Fibroblast of lung (primary cell): ENCODE measurements at places on chromosomes 2 and 18.
A peak's percentile ranks its signal among the peaks of the same experiment; 100 is the strongest.

- DNase-seq = no peak
- no peak overlapping the region for H3K4me3 ChIP-seq
- peaks cover 5% of the 10 kb centered on the region for H3K36me3 ChIP-seq
- H3K27ac ChIP-seq = no peak overlapping the region
These were observed 18.8 kb downstream of the FARSB start for GRCh38 chr2:222637067-222637466.

DNA sequence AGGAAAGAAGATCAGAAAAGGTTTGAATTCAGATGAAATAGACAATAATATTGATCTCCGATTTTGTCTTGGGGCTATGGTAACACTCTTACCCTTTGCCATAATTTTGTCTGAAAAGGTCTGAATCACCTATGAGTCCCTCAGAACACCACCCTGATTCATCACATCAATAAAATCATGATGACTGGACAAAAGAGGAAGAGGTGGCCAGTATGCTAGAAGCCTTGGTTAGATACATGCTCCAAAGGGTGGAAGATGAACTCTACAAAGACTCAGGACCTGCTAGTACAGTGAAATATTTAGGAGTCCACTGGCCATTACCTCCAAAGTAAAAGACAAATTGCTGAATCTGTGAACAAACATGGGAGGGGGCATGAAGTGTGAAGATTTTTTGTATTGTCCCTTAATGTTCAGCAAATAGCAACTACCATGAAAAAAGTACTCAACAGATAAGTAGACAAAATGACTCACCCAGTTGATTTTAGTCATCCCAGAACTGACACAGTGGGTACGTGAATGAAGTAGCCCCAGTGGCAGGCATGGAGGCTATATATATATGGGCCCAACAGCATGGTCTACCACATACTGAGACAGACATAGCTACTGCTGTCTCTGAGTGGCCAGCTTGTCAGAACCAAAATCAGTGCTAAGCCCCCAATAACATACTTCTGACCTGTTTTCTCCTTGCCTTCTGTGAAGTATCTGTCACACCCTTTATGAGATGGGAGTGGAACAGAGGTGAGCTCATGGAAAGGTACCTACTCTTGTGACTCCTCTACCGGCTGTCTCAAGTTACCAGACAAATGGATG lies 36.5 kb upstream of the GLS start:
- peaks cover 5% of the 10 kb centered on the region for H3K4me1 ChIP-seq
- no peaks in the 10 kb centered on the region for H3K36me3 ChIP-seq
- no peak for DNase-seq
- no peak overlapping the region for H3K27ac ChIP-seq
- no peaks in the 10 kb centered on the region for H3K27me3 ChIP-seq
- no peak overlapping the region for H3K4me3 ChIP-seq

DNA sequence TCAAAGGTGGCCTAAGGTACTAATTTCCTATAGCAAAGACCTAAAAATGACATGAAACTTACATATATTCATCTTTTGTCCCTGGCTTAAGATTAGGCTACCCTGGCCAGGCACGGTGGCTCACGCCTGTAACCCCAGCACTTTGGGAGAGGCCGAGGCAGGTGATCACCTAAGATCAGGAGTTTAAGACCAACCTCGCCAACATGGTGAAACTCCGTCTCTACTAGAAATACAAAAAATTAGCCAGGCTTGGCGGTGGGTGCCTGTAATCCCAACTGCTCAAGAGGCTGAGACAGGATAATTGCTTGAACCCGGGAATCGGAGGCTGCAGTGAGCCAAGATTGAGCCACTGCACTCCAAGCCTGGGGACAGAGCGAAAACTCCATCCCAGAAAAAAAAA lies 5.9 kb downstream of the SRSF7 start:
- H3K27me3 ChIP-seq = no peaks in the 10 kb centered on the region
- no peak overlapping the region for H3K27ac ChIP-seq
- DNase-seq = no peak

GRCh38 chr2:226403369-226403768 lies 396.3 kb downstream of the IRS1 start:
- H3K27me3 ChIP-seq = no peaks in the 10 kb centered on the region
- DNase-seq = peak; percentile 68
- H3K27ac ChIP-seq = no peak overlapping the region
- no peak overlapping the region for H3K4me3 ChIP-seq
- H3K36me3 ChIP-seq = no peaks in the 10 kb centered on the region

DNA sequence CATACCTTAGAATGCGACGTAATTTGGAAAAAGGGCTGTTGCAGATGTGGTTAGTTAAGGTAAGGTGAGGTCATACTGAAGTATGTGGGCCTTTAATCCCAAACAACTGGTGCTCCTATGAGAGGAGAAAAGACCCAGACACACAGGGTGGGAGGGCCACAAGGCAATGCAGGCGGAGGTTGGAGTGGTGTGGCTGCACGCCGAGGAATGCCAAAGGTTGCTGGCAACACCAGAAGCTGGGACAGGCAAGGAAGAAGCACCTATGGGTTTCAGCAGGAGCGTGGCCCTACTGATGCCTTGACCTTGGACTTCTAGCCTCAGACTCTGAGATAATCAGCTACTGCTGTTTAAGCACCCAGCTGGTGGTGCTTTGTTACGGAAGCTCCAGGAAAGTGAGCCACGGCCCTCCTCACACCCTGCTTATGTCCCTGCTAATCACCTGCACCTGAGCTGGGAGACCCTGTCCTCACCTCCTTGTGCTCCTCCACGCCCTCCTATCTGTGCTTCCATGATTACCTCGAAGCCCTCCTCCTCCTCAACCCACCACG lies 48.3 kb upstream of the LAMA1 start:
- H3K4me3 ChIP-seq = no peak overlapping the region
- H3K27ac ChIP-seq = no peak overlapping the region
- no peaks in the 10 kb centered on the region for H3K36me3 ChIP-seq
- no peaks in the 10 kb centered on the region for H3K27me3 ChIP-seq
- no peaks in the 10 kb centered on the region for H3K4me1 ChIP-seq

DNA sequence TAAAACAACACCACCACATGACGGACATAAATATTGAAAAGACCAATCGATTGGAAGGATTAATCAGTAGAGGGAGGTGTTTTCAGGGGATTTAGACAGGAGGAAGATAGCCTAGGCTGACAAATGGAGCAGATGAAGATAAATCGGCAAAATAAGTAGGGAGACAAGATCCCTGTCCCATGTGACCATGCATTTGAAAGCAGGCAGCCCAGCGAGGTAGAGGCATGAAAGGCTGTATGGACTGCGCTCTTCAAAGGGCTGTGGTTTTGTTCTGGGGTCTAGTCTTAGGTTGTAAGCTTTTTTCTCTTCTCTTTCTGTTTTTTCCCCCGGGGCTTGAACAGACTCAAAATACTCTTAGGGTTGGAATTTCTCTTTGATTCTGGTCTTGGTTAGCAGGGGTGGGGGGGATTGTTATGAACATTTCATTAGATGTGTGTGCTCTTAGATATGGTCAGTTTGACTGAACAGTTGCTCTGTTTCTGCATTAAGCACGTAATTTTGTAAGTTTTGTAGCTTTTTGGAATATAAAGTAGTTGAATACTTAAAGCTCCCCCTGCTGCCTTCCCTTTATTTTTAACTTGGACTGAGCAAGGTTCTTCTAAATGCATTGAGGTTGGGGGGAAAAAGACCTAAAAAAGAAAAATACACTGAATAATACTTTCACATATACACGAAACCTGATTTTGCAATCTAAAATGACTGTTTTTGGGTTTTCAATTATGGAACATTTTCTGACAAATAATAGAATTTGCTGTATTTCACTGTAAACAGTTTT lies 32.2 kb downstream of the ZNF532 start:
- H3K4me3 ChIP-seq = no peak overlapping the region
- no peak for DNase-seq
- H3K27ac ChIP-seq = no peak overlapping the region
- no peaks in the 10 kb centered on the region for H3K4me1 ChIP-seq

DNA sequence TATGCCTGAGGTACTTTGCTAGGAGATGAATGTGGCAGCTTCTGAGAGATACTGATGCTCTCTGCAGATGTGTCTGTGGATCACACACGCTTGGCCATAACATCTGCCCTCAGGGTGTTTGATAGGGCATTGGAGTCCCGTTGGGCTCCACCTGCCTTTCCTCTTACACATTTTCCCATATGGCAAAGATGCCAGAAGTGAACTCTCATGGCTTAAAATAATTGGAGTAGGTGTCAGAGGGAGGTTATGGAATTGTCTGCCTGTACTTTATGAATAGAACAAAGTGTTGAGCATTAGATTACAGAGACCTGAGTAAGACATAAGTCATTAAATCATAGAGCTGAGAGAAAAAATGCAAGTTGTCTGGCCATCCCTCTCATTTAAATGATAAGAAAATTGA lies 75.3 kb upstream of the PNPT1 start:
- H3K36me3 ChIP-seq = no peaks in the 10 kb centered on the region
- DNase-seq = no peak
- no peaks in the 10 kb centered on the region for H3K27me3 ChIP-seq
- no peak overlapping the region for H3K4me3 ChIP-seq
- H3K27ac ChIP-seq = no peak overlapping the region

- DNase-seq = peak; percentile 37
- no peaks in the 10 kb centered on the region for H3K36me3 ChIP-seq
- H3K4me1 ChIP-seq = no peaks in the 10 kb centered on the region
- H3K27me3 ChIP-seq = no peaks in the 10 kb centered on the region
These were observed 107.7 kb downstream of the HNMT start for GRCh38 chr2:138071720-138072719.

- no peaks in the 10 kb centered on the region for H3K4me1 ChIP-seq
- no peaks in the 10 kb centered on the region for H3K27me3 ChIP-seq
These were observed 185.1 kb downstream of the DLGAP1 start for GRCh38 chr18:4270016-4270415.

DNA sequence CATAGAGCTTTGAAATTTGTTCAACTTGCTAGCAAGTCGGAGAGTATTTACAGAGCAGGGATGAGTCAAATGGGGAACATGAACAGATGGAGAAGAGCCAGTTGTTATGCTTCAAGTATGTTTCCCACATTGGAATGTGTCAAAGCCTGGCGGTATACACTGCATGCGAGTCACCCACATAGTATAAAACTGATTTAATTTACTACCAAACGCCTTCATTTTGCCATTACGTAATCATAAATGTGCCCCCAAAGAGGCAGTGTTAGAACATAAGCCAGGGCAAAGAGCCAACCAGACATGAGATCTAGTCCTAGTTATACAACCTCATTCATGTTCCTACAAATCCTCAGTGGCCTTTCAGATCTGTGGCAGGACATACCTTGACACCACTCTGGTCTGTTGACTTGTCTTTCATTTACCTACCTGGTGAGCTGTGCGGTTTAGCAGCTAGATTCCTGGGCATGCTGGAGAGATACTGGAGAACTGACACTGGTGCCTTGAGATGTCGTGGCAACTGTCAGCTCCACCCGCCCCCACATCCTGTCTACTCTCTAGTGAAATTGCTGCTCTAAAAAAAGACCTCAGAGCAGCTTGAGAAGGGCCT lies 21.7 kb upstream of the NRP2 start:
- H3K4me1 ChIP-seq = peaks cover 20% of the 10 kb centered on the region
- H3K4me3 ChIP-seq = no peak overlapping the region
- H3K27ac ChIP-seq = peak overlapping the region; percentile 58
- H3K27me3 ChIP-seq = no peaks in the 10 kb centered on the region

DNA sequence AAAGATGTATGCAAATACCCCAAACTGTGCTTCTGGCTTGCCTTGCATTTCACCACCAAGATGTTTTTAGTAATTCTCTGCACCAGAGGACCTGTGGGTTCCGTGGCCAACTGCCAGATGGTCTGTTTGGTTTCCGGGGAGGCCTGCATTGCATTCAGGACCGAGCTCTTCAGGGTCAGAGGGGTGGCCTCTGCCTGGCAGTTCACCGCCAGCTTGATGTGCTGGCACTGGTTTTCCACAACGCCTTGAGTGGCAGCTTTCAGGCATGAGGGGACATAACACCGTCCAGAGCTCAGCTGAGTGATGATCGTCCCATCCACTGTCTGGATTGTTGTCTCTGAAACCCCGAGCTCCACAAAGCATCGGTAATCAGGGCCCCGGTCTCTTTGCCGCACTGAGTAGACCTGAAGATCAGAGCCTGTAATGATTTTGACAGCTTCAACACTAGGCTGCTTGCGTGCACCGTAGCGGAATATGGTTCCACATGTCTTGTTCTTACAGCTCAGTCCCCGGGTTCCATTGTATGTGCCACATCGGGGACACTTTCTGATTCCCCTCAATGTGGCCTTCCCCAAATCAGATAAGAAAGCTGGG lies 9.4 kb downstream of the C2orf42 start:
- no peak overlapping the region for H3K27ac ChIP-seq
- H3K36me3 ChIP-seq = no peaks in the 10 kb centered on the region
- DNase-seq = no peak
- no peaks in the 10 kb centered on the region for H3K4me1 ChIP-seq

DNA sequence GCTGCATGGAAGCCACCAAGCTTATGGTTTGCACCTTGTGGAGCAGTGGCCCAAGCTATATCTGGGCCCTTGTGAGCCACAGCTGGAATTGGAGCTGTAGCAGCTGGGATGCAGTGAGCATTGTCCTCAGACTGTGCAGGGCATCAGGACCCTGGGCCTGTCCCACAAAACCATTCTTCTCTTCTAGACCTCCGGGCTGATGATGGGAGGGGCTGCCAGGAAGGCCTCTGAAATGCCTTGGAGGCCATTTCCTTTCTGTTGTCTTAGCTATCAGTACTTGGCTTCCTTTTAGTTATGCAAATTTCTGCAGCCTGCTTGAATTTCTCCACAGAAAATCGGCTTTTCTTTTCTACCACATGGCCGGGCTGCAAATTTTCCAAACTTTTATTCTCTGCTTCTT lies 46.4 kb upstream of the CSRNP3 start:
- no peaks in the 10 kb centered on the region for H3K36me3 ChIP-seq
- H3K27me3 ChIP-seq = no peaks in the 10 kb centered on the region
- no peak overlapping the region for H3K4me3 ChIP-seq
- no peak overlapping the region for H3K27ac ChIP-seq
- no peak for DNase-seq
- no peaks in the 10 kb centered on the region for H3K4me1 ChIP-seq

GRCh38 chr2:53819634-53820033 lies 32.8 kb downstream of the ERLEC1 start:
- no peak for DNase-seq
- no peaks in the 10 kb centered on the region for H3K27me3 ChIP-seq
- no peaks in the 10 kb centered on the region for H3K4me1 ChIP-seq
- no peak overlapping the region for H3K4me3 ChIP-seq
- H3K36me3 ChIP-seq = peaks cover 3% of the 10 kb centered on the region

GRCh38 chr2:54473851-54474250 lies 17.7 kb downstream of the SPTBN1 start:
- H3K36me3 ChIP-seq = no peaks in the 10 kb centered on the region
- H3K4me1 ChIP-seq = peaks cover 18% of the 10 kb centered on the region
- no peak overlapping the region for H3K27ac ChIP-seq
- H3K27me3 ChIP-seq = no peaks in the 10 kb centered on the region
- no peak overlapping the region for H3K4me3 ChIP-seq
- no peak for DNase-seq

DNA sequence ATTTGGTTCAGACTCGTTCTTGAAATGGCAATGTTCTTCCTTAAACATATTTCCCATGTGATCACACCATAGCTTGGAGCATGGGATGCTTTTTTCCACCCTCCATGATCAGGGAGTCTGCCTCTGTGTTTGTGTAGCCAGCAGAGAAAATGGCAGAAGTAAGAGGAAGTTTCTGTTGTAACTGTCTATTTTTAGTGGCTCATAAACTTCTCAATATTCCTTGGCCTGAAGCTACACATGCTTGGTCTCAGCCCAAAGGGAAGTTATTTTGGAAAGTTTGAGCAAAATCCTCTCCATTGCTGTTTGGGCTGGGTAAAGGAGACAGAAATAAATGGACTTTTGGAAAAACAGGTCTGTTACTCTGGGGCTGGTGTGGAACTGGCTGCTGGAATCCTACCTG lies 33.4 kb upstream of the ITGA6 start:
- H3K27me3 ChIP-seq = peaks cover 4% of the 10 kb centered on the region
- H3K4me1 ChIP-seq = no peaks in the 10 kb centered on the region
- H3K36me3 ChIP-seq = no peaks in the 10 kb centered on the region
- no peak overlapping the region for H3K4me3 ChIP-seq
